ENCODE measurements at places on chromosomes 5 and 9.

DNA sequence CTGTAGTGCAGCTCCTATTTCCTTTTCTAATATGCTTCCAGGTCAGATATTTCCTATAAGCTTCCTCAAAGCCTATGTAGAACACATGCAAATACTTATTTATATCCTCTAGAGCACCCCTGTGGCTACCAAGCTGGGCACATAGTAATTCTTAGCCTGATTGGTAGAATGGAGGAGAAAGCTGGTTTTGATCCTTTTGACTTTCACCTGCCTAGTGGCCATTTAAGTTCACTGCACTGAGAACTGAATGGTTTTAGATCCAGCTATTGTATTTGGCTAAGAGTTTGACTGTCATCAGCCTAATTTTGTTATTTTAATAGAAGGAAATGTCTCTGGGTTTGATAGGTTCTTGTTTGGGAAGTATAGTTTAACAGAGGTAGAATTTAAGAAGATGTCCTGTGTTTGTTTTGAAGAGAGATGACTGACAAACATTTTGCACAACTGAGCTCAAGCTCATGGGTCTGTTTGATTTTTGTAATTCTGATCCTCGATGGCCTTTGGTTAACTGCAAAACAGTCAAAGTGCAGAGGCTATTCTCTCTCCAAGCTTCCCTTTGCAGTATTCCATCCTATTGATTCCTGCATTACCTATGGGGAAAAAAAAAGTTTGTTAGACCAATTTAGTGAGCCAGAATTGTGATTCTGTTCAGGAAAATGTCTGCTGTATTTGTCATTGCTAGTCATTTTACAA lies 85.4 kb downstream of the KCNN2 start:
- no peak for DNase-seq

DNA sequence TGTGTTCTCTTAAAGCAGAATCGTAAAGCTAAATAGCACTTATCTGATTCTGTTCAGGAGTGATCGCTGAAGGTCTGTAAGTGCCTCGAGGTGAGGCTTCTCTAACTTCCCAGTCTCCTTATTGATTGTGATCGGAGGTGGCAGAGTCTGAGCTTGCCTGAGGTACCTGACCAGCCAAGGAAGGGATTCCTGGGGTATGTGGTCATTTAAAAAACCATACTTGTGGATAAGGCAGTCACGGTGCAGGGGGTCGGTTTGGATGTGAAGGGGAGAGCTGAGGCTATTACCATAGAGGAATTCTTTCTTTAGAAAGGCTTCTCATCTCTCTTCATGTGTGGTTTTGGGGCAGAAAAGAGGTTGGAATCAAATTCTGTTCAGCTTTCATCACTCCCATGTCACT lies 193.7 kb downstream of the TLE4 start:
- no peak for DNase-seq

GRCh38 chr9:128365525-128365924 lies 5.6 kb upstream of the URM1 start:
- DNase-seq, result no peak

- DNase-seq, result no peak
These were observed 32.7 kb downstream of the ATG10 start for GRCh38 chr5:82004511-82004910.

DNA sequence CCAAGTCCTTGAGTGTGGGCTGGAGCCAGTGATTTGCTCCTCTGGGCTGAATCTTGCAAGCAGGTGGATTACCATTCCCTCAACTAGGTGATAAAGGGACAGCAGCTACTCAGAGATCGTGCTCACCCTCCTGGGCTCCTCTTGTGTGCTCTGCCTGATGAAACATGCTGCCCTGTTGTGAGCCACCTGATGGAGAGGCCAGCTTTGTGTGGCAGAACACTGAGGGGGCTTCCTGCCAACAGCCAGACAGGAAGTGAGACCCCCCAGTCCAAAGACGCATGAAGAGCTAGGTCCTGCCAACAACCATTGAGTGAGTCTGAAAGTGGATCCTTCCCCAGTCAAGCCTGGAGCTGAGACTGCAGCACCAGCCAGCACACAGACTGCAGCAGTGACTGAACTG lies 106.4 kb upstream of the IRX2 start:
- no peak for DNase-seq

DNA sequence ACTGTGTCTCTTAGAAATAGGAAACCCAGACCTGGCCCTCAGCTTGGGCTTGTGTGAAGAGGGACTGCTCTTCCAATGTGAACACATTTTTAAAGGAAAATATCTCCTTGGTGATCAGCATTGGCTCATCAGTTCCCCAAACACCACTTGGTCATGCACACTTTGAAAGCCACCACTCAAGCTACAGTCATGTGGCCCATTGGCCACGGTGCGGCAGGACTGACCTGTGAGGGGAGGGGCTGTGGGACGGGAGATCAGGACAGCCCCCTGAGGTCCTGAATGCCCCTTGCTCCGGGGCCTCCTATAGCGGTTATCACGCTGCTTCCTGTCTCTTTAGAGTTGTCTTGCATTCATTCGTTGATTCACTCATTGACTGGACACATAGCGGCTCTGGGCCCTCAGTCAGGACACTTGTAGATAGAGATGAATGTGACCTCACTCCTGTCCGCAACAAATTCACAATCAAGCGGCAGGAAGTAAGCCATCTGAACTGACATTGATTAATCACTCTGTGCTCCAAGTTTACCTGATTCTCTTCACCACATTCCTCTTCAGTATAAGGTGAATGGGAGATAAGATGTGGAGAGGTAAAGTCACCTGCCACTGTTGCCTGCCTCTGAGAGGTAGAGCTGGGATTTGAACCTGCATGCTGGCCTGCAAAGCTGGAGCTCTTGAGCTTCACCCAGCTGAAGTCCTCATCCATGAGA lies 73.1 kb downstream of the COL15A1 start:
- no peak for DNase-seq

DNA sequence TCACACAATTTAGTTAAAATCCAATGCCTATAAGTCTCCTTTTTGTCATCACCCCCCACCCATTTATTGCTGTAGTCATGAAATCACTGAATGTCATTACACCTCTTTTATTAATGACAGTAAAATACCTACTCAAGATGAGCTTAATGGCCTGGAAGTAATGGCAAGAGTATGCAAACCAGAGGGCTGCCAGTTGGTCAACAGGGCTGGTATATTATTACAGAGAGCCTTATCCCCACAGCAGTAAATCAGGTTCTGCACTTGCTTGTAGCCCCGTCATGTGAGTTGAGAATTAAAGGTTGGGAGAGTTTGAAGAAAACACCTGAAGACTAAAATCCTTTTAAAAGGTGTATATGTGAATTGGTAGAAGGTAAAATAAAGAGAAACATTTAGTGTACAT lies 372.4 kb downstream of the MAT2B start:
- DNase-seq, result no peak

DNA sequence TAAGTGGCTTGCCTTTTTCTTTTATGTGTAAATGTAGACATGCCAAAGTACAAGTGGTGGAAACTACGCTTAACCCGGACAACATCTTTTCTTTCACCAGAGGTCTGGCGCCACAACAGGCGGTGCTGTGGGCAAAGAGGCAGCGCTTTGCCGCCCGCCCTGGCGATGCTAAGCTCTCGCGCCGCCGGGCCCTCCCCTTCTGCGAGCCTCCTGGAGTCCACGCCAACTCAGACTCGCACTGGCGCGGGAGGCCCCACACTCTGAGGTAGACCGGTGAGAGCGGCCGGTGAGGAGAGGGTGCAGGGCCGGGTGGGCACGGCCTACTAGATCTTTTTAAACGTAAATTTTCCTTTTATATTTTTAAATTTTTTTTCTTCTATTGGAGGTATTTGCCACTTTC lies 2253.1 kb upstream of the C9orf72 start:
- DNase-seq, result no peak

- DNase-seq, result no peak
These were observed 37.6 kb downstream of the FBXL17 start for GRCh38 chr5:108344103-108344822.

DNA sequence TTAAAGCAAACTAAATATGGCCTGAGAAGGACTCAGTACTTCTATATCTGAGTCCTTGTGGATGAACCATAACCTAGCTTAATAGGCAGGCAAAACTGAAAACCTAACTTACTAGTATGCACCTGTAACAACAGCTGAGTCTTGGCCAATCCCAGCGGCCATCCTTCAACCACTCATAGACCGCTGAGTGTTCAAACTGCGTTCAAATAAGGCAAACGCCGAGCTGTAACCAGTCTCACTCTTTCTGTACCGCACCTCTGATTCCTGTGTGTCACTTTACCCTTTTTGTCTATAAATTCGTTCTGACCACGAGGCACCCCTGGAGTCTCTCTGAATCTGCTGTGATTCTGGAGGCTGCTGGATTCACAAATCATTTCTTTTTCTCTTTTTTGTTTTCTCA lies 170.5 kb downstream of the COL23A1 start:
- DNase-seq, result no peak

DNA sequence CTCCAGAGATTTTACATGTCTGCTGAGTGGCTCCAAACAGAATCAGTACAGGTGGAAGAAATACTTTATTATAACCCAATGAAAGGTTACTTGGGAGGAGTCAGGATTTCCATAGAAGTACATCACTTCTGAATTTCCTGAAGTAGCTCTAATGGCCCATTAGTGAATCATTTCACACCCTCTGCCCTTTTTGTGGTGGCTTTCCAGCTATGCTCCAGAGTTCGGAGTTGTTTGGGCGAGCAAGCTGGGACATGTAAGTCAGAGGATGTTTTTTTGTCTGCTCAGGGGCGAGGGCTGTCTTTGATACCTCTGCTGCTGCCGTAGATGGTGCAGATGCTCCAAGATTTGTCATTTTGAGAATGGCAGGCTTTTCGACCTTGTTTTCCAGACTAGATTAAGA lies 226.1 kb downstream of the GOLPH3 start:
- no peak for DNase-seq

- DNase-seq, result no peak
These were observed 13.2 kb upstream of the BOD1 start for GRCh38 chr5:173629628-173630027.

GRCh38 chr9:73216100-73216499 lies 64.4 kb downstream of the ANXA1 start:
- no peak for DNase-seq

- DNase-seq, result no peak
These were observed 170.9 kb upstream of the STK32A start for GRCh38 chr5:147063943-147064342.

DNA sequence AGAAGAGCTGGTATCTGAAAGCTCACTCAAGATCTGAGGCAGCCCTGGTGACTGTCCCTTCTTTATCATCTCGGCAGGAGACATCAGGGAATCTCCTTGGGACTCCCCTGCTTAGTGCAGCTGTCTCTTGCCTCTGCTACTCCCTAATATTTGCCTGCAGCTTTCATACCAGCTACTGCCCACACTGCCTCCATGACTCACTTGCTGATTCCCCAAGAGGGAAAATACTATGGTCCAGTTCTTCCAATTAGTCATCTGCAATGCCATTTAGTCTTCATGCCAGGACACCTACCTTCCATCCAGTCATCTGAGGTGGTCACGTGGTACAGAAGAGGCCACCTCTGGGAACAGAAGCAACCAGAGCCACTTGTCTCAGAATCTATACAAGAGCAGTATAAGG lies 270.8 kb downstream of the NTRK2 start:
- no peak for DNase-seq

DNA sequence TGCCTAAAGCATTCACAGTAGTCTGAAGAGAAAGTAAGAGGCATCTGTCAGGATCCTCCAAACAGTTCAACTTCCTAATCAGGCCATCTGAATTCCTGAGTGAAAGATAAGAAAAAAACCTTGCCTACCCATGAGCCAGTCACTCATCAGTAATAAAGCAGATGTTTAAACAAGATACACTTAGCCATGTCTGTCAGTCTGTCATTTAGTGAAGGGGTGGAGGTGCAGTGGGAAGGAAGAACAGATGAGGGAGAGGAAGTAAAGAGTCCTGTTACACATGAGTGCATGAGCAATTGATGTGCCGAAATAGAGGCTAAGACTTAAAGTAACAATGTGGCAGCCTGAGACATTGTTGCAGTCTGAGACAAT lies 29.9 kb upstream of the DMRTA1 start:
- no peak for DNase-seq

DNA sequence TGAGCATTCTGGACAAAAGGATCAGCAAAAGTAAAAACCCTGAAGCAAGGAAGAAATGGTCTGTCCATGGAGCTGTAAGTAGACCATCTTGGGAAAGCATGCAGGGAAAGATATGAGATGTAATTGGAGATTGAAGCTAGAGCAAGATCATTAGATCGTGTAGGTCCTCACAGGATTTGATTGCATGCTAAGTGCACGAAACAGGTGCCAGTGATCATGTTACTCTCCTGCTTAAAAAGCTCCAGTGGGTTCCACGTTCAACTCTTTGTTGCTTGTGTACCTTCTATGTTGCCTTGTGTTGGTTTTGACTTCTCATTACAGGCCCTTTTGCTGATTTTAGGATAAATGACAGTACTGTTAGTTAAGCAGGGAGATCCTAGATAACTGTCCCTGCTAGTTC lies 442.0 kb downstream of the DMRT2 start:
- DNase-seq, result no peak

- no peak for DNase-seq
These were observed 94.2 kb upstream of the FBN2 start for GRCh38 chr5:128632264-128632663.

- no peak for DNase-seq
These were observed 58.3 kb upstream of the SHB start for GRCh38 chr9:38127271-38127839.

DNA sequence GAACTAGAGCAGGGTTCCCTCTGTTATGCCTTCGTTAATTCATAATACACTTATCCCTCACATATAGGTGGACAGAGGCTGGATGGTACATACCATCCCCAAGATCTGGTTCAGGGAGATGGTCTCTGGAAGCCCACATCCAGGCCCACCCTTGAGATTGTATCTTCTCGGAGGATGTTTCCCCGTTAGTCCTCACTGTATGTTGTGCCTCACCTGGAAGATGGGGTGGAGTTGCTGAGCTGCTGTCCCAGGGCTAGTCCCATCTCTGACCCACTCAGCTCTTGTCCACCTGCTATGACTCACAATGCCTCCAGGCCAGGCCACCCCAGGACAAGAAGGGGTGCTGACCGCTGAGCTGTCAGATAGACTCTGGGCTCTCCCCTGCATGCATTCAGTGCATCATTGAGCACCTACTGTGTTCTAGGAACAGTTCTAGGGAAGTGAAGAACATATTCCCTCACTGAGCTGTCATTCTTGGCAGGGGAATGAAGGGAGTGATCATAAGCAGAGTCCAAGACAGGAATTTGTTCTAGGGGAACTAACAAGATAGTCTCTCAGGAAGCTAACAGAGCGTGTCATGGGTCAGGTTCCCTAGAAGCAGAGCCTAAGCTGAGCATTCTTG lies at the start of gene CBY3:
Gene CBY3 (minus strand): TSS at position 255 of the 622 bp plus-strand sequence. CDS start 116 bp downstream, at position 139.
- DNase-seq, result no peak

GRCh38 chr9:24616863-24617262 lies 71.2 kb upstream of the IZUMO3 start:
- no peak for DNase-seq

- no peak for DNase-seq
These were observed 99.6 kb upstream of the SPEF2 start for GRCh38 chr5:35518104-35518503.
